ENCODE measurements at places on chromosomes 7 and 10. TPM values are rescaled to one million over a fixed set of nuclear protein-coding genes. Genes with fewer than 3 reads are reported as not detected.

Gene PDZD7
- total RNA-seq: 1.3 TPM

Gene PNLIPRP3
- total RNA-seq: not detected

Gene GATA3
- not detected for total RNA-seq

DNA sequence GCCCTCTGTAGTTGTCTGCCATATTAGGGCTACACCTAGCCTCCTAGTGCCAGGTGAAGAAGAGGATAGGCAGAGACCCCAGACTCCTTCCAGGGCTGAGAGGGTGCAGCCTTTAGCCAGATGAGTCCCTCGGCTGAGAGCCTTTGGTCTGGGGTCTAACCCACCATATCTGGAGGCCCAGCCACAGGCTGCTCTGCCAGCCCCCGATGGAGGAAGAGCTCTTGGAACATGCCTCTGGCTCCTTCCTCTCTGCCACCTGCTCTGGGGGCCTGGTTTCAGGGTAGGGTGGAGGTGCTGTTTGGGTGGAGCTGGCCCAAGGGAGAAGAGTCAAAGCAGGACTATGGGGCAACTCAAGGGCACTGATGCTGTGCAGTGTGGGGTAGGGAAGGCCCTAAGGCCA, 1.4 kb downstream of the LRRC18 start:
- no peak for DNase-seq

GRCh38 chr10:116150606-116151005, 122.4 kb downstream of the GFRA1 start:
- DNase-seq: no peak

GRCh38 chr10:33966946-33967345, 632.5 kb upstream of the NRP1 start:
- no peak for DNase-seq

DNA sequence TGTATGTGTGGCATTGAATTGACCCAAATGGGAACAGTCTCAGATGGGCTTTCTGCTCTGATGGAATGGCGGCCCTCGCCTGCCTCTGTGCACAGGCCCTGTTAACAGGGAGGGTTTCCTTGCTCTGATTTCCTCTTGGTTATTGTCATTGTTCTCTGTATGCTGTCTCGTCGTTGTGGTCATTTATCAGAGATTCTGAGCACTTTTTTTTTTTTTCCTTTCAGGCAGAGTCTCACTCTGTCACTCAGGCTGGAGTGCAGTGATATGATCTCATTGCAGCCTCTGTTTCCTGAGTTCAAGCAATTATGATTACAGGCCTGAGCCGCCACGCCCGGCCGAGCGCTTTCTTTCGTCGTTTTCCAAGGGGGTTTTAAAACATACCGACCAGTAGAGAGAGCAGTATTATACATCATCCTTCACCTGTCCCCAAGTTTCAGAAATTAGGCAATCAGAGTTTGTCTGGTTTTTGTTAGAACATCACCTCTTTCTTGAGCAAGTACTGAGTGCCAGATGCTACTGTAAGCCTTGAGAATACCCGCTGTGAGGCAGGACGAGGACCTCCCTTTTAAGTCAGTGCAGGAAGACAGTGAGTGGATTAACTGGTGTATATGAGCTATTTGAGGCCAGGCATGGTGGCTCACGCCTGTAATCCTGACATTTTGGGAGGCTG, 6.5 kb downstream of the CHST12 start:
- no peak for DNase-seq

DNA sequence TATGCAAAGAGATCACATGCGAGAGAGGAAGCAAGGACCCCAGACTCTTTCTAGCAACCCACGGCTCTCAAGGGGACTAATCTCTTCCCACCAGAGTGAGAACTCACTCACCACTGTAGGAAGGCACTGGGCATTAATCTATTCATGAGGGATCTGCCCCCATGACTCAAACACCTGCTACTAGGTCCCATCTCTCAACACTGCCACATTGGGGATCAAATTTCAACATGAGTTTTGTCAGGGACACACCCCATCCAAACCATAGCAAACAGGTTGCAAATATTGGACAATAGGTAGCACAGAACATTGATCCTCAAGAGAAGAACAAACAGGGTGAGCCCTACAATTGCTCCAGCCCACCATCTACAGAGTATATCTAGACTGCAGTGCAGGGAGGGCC, 740.6 kb downstream of the LRMDA start:
- DNase-seq: no peak

DNA sequence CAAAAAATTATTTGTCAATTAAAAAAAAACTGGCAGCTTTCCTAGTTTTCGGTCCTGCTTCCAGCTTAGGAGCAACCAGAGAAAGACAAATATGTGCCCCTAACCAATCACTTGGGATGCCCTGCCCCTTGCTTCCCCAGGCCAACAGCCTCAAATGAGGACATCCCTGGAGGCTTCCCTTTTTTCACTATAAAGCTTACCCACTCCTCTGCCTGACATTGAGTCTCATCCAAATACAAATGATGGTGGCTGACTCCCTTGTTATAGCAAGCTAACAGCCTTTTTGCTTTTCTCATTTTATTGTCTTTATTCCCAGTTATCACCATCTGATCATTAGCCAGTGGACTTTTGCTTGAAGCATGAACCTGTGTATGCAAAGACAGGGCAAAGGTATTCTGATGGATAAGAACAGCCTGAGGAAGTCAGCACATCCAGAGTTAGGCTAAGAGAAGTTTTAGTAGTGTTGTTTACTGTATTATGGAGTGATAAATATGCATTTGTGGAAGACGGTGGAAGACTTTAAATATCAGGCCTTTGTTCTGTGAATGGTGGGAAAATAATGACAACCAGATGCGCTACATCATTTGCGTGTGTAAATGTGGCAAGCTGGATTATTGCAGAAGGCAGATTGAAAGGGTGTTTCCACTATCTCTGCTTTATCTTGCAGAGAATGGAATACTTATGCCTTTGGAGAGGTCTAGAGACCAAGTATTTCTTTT, 1.7 kb upstream of the CCM2 start:
- DNase-seq: no peak

DNA sequence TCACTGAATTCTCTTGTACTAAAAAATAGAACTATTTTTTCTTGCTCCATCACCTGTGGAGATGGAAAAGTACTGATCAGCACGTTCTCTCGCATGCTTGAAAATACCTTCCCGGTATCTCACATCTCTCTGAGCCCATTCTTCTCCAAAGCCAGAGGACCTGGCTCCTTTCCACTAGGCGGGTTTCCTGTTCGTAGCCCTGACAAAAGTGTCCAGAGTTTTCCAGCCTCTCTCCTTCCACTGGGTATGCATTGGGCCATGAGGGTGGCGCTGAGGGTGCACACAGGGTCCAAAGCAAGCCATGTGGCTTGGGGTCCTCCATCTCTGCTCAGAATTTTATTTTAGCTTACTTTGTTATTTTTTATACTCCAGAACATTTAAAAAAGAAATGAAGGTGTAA, 16.3 kb upstream of the SRGN start:
- DNase-seq: no peak

Measured in fibroblast of lung (primary cell).